ENCODE measurements at places on chromosomes 5 and 9.

GRCh38 chr5:133825631-133826289 lies 142.7 kb downstream of the C5orf15 start:
- no peak for DNase-seq

GRCh38 chr5:131635684-131636572 lies 899 bp upstream of the RAPGEF6 start:
- no peak for DNase-seq

GRCh38 chr9:138077126-138077525 lies 199.5 kb downstream of the CACNA1B start:
- DNase-seq, result no peak

GRCh38 chr9:86892576-86892975 lies 54.7 kb downstream of the GAS1 start:
- DNase-seq, result peak; percentile 4

DNA sequence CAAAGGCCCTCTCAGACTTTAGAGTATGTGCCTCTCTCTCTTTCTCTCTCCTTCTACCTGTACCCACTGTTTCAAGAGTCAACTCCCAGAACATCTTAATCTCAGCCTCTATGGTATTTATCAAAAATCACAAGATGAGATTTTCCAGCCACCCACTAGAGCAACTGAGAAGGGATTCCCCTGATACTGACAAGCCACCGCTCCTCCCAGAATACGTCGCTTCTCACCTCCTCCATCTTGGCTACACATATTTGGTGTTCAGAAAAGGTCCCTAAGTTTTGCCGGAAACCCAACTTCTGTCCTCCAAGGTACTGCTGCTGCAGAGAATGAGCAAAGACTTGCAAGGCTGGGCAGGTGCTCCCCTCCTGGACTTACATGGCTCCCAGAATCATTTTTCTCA lies 6.1 kb downstream of the GARIN3 start:
- DNase-seq, result no peak

DNA sequence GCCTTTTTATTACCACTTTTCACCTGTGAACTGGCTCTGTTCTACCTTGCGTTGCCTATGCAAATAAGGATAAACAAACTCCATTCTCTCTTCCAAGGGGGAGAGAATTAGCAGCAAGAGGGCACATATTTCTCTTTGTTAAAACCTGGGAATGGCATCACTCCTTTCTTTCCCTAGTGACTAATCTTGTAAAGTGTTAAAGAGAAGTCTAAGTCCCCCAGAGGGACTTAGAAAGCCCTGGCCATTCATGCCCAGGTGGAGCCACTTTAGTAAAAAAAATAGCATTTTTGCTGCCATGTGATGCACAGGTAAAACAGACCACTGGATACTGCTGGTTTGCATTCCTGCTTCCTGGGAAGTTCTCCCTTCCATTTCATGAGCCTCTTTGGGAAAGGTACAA lies 148.4 kb downstream of the MAN2A1 start:
- no peak for DNase-seq

Measured in HS-5 (cell line).